Epithelial cell of proximal tubule (primary cell): ENCODE measurements at places on chromosomes 12 and 14.

DNA sequence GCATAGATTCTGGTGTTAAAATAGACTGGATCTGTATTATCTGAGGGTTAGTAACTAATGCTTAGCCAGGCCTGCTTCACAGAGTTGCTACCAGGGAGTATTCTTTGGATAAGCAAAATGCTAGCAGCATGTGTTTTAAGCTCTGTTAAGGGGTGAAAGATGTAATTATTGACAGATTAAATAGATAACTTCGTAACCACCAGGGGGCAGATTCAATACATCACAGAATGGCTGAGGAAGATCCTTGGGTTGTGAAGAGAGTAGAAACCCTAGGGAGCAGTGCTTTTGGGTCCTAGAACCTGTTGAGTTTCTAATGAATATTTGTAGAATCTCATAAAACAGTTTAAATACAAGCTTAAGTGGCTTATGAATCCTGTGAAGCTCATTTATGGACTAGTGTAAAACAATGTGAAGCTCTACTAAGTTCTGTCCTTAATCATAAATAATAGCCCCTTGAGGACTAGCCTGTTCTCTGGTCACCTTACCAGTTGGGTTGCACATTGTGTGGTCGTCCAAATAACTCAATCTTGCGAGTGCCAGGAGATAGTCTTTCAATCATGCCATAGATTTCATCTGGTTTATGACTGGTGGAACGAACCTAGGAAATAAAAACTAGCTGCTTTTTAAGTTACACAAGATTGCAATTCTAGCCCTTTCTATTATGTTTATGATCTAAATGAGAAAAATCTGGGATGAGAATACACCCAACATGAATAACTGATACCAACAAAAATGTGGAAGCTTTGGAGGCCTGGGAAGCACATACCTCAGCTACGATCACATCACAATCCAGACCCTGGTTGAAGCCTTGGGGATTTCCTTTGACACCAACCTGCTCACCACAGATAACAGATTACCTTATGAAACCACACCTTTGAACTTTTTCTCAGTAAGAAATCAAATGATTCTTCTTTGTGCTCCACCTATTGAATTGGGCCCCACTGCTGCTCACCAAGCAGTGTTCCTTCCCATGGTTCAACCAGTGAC lies 12.3 kb downstream of the METTL3 start:
- peak; percentile 23 for DNase-seq

DNA sequence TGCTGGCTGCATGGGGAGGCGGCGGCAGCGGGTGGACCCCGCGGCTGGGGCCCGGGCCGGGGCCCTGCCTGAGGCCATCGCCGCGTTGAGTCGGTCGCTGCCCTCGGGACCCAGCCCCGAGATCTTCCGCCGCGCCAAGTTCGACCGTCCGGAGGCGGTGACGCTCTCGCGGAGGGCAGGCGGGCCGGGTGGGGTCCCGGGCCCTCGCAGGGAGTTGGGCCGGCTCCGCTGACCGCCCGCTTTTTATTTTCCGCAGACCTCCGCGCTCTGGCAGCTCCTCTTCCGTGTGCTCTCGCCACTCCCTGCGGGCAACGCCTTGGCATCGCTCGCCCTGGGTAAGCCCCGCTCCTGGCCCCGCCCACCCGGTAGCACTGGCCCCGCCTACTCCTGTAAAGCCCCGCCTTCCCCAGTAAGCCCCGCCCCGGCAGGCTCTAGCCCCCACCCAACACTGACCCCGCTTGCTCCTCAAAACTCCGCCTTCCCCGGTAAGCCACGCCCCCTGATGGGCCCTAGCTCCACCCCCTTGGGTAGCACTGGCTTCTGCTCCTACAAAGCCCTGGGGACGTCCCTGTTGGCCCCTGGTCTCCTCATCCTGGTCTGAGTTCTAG lies 424 bp downstream of the TEDC1 start:
- DNase-seq: no peak

DNA sequence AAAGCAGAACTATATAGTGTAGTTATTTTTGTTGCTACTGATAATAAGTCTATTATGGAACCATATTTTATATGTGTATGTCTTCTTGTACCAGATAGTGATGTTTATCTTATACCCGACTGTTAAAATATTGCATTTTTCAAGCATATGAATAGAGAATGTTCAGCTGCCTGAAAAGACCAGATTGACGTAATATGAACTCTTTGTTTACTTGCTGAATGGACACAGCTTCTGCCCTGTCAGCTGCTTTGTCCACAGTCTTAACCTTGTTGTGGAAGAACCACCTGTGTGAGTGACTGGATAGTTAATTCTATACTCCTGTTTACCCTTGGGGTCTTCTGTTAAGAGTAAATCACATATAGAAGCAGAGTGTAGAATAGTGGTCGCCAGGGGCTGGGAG lies 109.3 kb downstream of the LGR5 start:
- no peak for DNase-seq

- no peak for DNase-seq
These were observed 825.7 kb downstream of the AACS start for GRCh38 chr12:125890971-125891370.

DNA sequence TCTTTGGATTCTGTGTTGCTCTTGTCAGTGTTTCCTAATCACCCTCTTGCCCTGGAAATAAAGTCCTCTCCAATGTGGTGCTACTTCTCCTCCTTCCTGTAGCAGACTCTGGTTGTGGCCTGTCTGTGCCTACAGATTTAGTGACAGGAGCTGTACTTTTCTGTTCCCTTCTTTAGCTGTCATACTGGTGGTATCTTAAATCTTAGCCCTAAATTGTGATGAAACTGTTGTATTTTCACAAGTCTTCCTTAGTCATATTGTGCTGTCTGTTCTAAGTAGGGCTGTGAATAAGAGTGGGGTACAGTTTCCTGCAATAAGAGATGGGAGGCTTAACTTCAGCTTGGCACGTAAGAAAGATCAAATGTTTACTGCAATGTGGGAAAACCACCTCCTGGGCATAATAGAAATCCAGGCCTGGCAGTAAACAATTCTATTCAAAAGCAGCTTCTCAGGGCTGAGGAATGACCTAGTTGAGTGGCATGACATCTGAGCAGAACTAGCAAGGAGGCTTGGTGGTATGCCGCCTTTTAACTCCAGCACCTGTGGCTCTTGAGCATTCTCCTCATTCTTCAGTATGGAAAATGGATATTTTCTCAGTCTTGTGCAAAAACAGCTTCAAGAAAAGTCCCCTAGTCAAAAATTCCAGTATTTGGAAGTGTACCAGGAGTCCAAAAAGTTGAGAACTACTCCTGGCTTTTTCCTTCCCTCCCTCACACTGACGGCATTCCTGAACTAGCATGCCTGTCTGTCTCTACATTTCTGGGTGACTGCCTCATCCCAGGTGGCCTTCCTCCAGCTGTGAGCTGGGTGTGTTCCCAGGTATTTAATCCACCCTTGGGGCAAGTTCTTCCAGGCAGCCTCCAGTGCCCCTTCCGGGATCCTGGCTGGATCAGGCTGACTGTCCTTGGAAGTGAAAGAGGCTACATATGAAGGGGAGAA lies 19.5 kb downstream of the ANO6 start:
- peak; percentile 75 for DNase-seq

- DNase-seq: no peak
These were observed 385.8 kb downstream of the MED13L start for GRCh38 chr12:115891556-115892164.

DNA sequence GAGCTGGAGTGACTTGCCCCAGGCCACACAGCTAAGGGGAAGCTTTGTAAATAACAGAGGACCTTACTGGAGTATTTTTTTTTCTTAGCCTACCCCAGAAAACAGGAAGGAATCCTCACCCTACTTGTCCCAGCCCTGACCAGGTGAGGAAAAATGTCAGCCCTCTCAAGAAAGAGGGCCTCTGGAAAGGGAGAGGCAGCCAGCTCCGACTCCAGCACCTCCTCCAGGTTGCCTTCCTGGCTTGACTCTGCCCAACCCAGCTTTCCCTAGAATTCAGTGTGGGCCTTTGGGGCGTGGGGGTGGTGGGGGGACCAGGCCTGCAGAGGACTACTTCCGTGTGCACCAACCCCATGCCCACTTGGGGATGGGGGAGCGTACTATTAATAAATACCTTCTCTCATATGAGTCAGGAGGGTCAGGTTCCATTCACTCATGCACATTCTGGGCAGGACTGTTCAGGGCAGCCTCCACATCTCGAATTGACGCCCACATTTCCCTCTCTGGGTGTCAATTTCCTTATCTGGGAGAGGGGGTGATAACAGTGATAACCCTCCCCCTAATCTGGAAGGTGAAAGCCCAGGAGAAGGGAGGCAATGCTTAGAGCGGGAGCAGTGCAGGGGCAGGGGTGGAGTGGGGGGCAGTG lies 5.2 kb downstream of the RHOF start:
- no peak for DNase-seq

GRCh38 chr12:54024127-54024526 lies 4.1 kb upstream of the HOXC6 start:
- DNase-seq: no peak

- DNase-seq: no peak
These were observed 2.2 kb downstream of the OASL start for GRCh38 chr12:121036810-121037326.

DNA sequence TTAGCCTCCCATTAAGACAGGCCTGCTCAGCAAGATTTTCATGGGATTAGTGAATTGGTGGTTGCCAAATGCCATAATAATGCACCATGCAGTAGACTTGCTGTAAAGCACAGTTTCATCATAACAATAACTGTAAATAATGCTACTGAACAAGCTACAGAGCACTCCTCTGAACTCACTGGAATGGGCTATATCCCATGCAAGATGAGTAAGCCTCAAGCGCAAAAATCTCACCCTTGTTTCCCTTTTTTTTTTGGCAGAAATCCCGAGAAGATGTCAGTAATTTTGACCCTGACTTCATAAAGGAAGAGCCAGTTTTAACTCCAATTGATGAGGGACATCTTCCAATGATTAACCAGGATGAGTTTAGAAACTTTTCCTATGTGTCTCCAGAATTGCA lies 145.9 kb upstream of the HIF1A start:
- DNase-seq: no peak
